ENCODE measurements at places on chromosomes 5 and 9.

- DNase-seq, result no peak
Measured at GRCh38 chr5:17436761-17437221, 61.2 kb upstream of the TAF11L2 start.

DNA sequence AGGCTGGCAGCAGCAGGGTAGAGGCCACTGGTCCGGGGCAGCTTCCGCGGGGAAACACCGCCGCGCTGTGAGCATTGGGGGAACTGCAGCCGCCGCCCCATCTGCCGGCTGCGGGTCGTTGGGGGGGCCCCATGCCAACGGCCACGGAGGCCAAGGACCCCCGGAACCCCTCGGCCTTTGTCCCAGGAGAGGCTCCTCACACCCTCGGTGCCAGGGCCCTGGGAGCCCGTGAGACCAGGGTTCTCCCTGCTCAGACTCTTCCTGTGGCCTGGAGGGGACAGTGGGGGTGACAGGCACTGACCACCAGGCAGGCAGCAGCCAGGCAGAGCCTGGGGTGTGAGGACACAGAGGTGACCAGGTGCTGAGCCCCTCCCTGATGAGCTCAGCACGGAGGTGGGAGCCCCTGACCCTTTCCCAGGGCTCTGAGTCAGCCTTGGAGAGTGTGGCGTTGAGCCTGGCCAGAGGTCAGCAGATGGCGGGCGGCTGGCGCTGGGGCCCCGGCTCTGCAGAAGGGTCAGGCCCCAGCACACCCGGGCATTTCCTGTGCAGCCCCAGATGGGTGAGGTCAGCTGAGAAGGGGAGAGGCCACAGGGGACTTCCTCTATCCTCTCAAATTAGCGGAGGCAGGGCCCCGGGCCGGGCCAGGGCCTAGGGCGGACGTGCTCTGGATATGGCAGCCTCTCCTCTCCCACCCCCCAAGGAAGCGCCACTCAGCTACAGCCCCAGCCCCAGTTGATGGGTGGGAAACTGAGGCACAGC lies 17.9 kb upstream of the EGFL7 start:
- peak; percentile 85 for DNase-seq

DNA sequence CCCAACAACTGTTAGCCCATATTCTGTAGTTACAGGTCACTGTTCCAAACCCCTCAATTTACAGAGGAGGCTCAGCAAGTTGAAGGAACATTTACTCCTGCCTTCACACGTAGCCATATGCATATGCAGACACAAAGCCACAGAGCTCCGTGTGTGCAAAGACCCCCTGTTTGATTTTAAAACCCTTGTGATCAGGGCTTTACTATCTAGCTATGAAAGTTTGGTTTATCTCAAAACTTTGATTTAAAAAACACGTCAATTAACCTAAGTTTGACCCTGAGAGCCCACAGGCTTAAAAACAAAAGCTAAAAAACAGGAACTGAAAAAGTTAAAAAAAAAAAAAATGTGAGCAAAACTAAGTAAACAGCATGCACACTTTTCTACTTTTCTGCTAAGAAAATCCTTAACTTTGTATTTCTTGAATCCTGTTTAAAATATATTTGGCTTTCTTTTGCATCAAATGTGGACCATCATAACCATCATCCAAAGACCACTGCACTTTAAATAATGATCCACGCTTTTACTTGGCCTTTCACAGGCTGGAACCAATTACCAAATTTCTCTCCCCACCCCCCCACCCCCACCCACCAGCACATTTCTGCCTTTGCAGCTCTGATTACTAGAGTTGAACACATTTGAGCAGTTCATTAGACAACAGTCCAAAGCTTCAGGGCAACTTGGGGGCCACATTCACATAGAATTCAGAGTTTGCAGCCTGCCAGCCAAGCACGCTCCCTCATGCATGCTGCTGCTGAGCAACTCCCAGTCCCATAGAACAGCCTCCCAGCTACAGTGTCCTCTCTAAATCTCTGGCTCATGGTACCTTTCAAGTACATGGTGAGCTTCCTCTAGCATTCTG lies 128.8 kb upstream of the MAP3K1 start:
- no peak for DNase-seq

DNA sequence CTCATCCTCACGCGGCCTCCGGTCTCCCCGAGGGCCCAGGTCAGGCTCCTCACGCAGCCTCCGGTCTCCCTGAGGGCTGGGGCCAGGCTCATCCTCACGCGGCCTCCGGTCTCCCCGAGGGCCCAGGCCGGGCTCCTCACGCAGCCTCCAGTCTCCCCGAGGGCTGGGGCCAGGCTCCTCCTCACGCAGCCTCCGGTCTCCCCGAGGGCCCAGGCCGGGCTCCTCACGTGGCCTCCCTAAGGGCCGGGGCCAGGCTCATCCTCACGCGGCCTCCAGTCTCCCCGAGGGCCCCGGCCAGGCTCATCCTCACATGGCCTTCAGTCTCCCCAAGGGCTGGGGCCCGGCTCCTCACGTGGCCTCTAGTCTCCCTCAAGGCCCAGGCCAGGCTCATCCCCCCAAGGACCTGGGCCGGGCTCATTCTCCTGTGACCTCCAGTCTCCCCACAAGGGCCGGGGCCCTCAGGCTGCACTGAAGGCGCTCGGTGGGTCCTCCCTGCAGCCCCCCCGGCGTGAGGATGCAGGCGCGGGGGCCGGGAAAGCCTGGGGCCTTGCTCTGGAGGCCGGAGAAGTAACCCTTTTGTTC lies 51.2 kb upstream of the FCN2 start:
- DNase-seq, result no peak

DNA sequence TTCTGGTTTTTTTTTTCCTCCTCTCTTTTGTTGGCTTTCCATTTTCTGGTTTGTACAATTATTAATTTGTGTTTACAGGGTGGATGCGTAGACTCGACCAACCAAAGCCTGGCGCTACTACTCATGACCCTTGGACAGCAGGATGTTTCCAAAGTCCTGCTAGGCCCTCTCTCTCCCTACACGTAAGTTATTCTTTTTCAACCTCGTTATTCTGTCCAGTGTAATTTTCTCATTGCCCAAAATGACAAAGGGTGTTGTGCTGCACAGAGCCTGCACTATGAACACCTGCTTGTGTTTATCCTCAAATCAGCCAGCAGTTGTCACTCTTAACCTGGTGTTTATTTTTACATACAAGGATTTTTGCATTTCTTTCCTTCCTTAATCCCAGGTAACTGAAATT lies 56.6 kb downstream of the RCL1 start:
- no peak for DNase-seq

DNA sequence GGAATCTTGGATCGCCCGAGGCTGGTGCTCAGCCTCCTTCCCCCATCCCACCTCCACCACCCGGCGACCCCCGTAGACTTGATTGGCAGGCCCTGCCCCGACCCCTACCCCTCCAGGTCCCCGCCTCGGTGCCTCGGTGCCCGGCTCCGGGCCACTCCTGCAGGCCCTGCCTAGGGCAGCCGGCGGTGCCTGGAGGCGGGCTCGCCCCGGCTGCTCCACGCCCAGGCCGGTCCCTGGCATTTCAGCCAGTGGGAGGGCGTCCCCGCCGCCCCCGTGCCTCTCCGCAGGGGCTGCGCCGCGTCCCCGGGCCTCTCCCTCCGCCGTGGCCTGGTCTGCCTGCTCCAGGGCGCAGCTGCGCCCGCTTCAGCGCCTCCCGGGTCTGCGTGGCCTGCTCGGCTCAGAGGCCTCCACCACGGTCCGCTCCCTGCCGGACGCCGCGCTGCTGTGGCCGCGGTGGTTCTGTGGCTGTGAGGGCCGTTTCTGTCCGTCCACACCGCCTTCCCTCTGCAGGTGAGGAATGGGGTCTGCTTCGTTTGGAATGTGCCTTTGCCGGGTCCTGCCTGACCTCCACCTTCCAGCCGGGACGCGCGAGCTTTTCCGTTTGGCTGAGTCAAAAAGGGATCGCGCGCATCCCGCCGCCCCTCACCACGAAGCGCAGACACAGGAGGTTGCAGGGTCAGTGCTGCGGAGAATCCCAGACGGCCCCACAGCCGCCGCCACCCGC lies 48.3 kb upstream of the IRX4 start:
- DNase-seq, result peak; percentile 84

- no peak for DNase-seq
Measured at GRCh38 chr5:174839196-174839595, 114.8 kb downstream of the MSX2 start.

GRCh38 chr5:111830333-111830732 lies 73.3 kb upstream of the NREP start:
- no peak for DNase-seq

GRCh38 chr5:176846335-176847140 lies 36.2 kb downstream of the UNC5A start:
- no peak for DNase-seq

GRCh38 chr5:143065185-143065965 lies 295.2 kb downstream of the ARHGAP26 start:
- DNase-seq, result no peak

GRCh38 chr5:140568443-140569063 lies 3.9 kb downstream of the SLC35A4 start:
- DNase-seq, result no peak

GRCh38 chr5:94908889-94909480 lies 290.5 kb downstream of the SLF1 start:
- no peak for DNase-seq

- no peak for DNase-seq
Measured at GRCh38 chr9:136655536-136656182, 7.1 kb upstream of the EGFL7 start.

- DNase-seq, result peak; percentile 82
Measured at GRCh38 chr9:97803167-97804058, 49.6 kb upstream of the FOXE1 start.

DNA sequence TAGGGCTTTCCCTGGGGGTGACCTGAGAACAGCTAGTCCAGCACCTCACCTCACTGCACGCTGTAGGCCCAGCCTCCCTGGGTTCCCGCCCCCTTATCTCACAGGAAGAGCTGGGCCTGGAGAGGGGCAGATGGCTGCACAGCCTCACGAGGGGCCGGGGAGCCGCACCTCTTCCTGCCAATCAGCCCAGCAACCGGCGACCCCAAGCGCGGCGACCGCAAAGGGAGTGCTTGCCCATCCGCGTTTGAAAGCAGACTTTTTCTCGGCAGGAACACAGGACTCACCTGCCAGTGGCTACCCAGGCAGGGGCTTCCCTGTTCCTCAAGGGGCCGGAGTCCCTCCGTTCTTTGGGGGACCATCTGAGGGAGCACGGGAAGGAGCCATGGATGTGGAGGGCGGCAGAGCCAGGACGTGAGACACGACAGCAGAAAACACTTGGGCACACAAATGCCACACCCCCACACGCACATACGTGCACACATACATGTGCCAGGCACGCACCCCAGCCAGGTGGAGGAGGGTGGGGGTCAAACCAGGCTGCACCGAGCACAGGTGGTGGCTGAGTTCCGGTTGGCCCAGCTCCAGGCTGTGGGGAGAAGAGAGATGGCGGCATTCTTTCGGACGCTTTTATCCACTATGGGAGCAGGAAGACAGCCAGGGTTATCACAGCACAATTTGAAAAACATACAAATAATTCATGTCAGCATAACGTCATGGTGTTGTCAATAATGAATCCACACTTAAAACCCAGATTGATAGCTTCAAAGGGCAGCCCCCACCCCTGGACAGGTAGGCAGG lies 11.3 kb downstream of the TMEM250 start:
- no peak for DNase-seq

DNA sequence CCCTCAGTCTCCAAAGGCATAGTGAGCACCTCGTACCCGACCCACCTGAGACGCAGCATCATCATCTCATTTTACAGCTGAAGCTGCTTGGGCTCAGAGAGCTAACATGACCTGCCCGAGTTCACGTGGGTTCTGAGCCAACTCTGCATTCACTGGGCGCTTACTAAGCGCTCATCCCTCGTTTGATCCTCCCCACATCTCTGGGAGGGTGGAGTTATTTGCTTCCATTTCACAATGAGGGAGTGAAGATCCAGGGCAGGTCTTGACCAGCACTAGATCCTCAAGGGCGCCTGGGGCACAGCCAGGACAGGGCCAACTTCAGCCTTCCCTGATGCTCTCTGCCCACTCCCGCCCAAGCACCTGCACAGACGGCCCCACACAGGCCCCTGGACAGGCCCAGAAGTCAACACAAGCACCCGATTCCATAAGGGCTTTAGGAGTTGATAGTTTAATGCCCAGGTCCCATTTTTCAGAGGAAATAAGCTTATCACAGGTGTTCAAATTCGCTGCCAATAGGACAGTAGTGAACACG lies 80.8 kb downstream of the HRH2 start:
- DNase-seq, result peak; percentile 26
